ENCODE measurements at places on chromosomes 7 and 10. TPM values are rescaled to one million over a fixed set of nuclear protein-coding genes. Genes with fewer than 3 reads are reported as not detected.

PAPSS2 gene
- total RNA-seq: 102 TPM

COL17A1 gene
- total RNA-seq: under 0.01 TPM

DENND2A gene
- total RNA-seq: 39.0 TPM

ARPC1B gene
- 394 TPM for total RNA-seq

DOCK1 gene
- total RNA-seq: 91.0 TPM

HOXA7 gene
- total RNA-seq: 1.2 TPM

SLC16A9 gene
- total RNA-seq: 0.26 TPM

GPRIN2 gene
- not detected for total RNA-seq

SYT15B gene
- not detected for total RNA-seq

C10orf105 gene
- total RNA-seq: under 0.01 TPM

NAT16 gene
- total RNA-seq: not detected

AGMO gene
- total RNA-seq: not detected

CPA4 gene
- total RNA-seq: 20.0 TPM

BAMBI gene
- total RNA-seq: 4.6 TPM

EMX2 gene
- not detected for total RNA-seq

NODAL gene
- not detected for total RNA-seq

NPY4R2 gene
- not detected for total RNA-seq

COG5 gene
- 28.2 TPM for total RNA-seq

SPDYE11 gene
- not detected for total RNA-seq

EGFR gene
- total RNA-seq: 36.0 TPM
